ENCODE measurements at places on chromosomes 7 and 10. TPM values are rescaled to one million over a fixed set of nuclear protein-coding genes. Genes with fewer than 3 reads are reported as not detected.

The VWDE gene
- 2.0 TPM for total RNA-seq

The BMS1 gene
- total RNA-seq = 9.7 TPM

The TMEM229A gene
- total RNA-seq = 0.55 TPM

The MMRN2 gene
- total RNA-seq = 8.9 TPM

The OR2F1 gene
- not detected for total RNA-seq

The RPEL1 gene
- not detected for total RNA-seq

The FRAT2 gene
- 46.6 TPM for total RNA-seq

The C10orf53 gene
- total RNA-seq = not detected

The LRRC4 gene
- total RNA-seq = 0.79 TPM

The UBN2 gene
- total RNA-seq = 22.1 TPM

The GIMAP6 gene
- 6.4 TPM for total RNA-seq

The ATP5MK gene
- 303 TPM for total RNA-seq

The PAOX gene
- total RNA-seq = 14.7 TPM

The OR6V1 gene
- total RNA-seq = not detected

The SLC25A13 gene
- total RNA-seq = 64.2 TPM

The SPDYE16 gene
- not detected for total RNA-seq

The PLEKHS1 gene
- total RNA-seq = 10.1 TPM

The NYAP1 gene
- total RNA-seq = 1.4 TPM

The EMX2 gene
- total RNA-seq = not detected

The CLRN3 gene
- total RNA-seq = 50.5 TPM

The SFTPA1 gene
- not detected for total RNA-seq

The DYNC1I1 gene
- total RNA-seq = 1.8 TPM

The BTAF1 gene
- 23.9 TPM for total RNA-seq

The GIMAP7 gene
- total RNA-seq = 7.5 TPM

The PLXDC2 gene
- total RNA-seq = 12.0 TPM

The FAM237B gene
- total RNA-seq = not detected

The KLLN gene
- total RNA-seq = 1.00 TPM

The AGMO gene
- total RNA-seq = 2.7 TPM

The DENND2A gene
- total RNA-seq = 5.1 TPM

The SERPINE1 gene
- total RNA-seq = 4.5 TPM

The PDLIM1 gene
- 213 TPM for total RNA-seq

The RADIL gene
- total RNA-seq = 1.5 TPM

The ERV3-1 gene
- 15.9 TPM for total RNA-seq

The AKR1C4 gene
- not detected for total RNA-seq

The SLC39A12 gene
- 0.14 TPM for total RNA-seq

The PYROXD2 gene
- 3.0 TPM for total RNA-seq

The UCN3 gene
- not detected for total RNA-seq

The NXPH1 gene
- total RNA-seq = not detected

The EPO gene
- not detected for total RNA-seq

The CH25H gene
- not detected for total RNA-seq

The SCIN gene
- 65.7 TPM for total RNA-seq

The PAPSS2 gene
- total RNA-seq = 93.9 TPM

All from transverse colon (tissue), 4 donors.